ENCODE measurements at places on chromosomes 4 and X.

- H3K27ac ChIP-seq, result no peak overlapping the region
- no peak overlapping the region for H3K4me3 ChIP-seq
- no peaks in the 10 kb centered on the region for H3K4me1 ChIP-seq
- no peaks in the 10 kb centered on the region for H3K27me3 ChIP-seq
- H3K36me3 ChIP-seq, result no peaks in the 10 kb centered on the region
- DNase-seq, result no peak
These were observed 20.1 kb downstream of the HMX1 start for GRCh38 chr4:8851321-8852117.

DNA sequence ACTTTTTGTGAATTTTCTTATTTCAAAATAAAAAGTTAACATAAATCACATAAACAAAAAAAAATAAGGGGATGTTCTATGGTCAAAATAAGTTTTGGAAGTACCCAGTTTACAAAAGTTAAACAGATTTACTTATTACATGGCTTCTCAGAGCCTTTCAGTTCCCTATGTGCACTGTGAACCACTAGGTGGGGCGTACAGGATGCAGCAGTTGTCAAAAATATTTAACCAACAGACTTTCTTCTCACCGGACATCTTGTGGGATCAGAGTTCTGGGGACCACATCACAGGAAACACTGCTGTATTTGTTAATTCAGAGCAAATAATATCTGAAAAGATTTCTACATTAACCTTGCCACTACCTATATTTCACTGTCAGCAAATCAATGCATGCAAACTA, 74.1 kb downstream of the SMARCA1 start:
- H3K36me3 ChIP-seq, result no peaks in the 10 kb centered on the region
- no peak overlapping the region for H3K4me3 ChIP-seq
- no peaks in the 10 kb centered on the region for H3K27me3 ChIP-seq
- H3K4me1 ChIP-seq, result no peaks in the 10 kb centered on the region

DNA sequence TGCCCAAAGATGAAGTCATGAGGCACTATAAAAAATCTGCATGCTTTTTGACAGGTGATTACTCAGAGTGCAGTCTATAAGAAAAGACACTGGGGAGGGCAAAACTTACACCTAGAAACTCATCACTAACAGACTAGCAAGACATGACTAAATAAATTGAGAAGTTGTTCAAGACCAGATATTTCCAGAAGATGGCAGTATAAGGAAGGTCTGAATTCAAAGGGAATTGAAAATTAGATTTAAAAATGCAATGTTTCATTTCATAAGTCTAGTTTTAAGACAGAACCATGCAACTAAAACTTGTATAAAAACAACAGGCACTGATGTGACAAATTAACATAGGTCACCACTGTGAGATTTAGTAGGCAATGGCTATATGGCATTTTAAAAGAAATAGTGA, 232.5 kb upstream of the POF1B start:
- no peak overlapping the region for H3K4me3 ChIP-seq
- no peak overlapping the region for H3K27ac ChIP-seq
- H3K27me3 ChIP-seq, result no peaks in the 10 kb centered on the region

- H3K27me3 ChIP-seq, result no peaks in the 10 kb centered on the region
- H3K27ac ChIP-seq, result no peak overlapping the region
- no peak overlapping the region for H3K4me3 ChIP-seq
- no peaks in the 10 kb centered on the region for H3K4me1 ChIP-seq
- DNase-seq, result no peak
- no peaks in the 10 kb centered on the region for H3K36me3 ChIP-seq
These were observed 270.9 kb upstream of the GRIA3 start for GRCh38 chrX:122913134-122913533.

DNA sequence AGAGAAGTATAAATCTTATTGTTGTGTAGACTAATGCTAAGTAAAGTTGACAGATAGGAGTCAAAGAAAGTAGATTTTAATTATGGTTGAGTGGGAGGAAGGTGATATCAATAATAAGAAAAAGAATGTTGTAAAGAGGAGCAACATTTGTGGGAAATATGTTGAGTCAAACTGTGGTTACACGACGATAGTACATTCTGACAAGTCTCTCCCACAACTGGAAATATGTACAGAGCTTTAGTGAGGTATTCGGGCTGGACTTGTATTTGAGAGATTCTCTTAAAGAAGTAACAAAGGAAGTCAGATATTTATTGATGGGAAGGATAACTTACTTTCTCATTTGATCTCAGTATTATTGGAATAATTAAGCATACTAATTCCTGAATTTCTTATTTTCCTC, 525.3 kb upstream of the MAGEB2 start:
- H3K27ac ChIP-seq, result no peak overlapping the region
- DNase-seq, result no peak
- H3K36me3 ChIP-seq, result no peaks in the 10 kb centered on the region
- no peaks in the 10 kb centered on the region for H3K4me1 ChIP-seq
- H3K4me3 ChIP-seq, result no peak overlapping the region

GRCh38 chr4:70914000-70914399, 11.8 kb downstream of the MOB1B start:
- H3K36me3 ChIP-seq, result no peaks in the 10 kb centered on the region
- no peaks in the 10 kb centered on the region for H3K27me3 ChIP-seq
- H3K27ac ChIP-seq, result no peak overlapping the region
- DNase-seq, result no peak
- no peaks in the 10 kb centered on the region for H3K4me1 ChIP-seq

- H3K4me1 ChIP-seq, result no peaks in the 10 kb centered on the region
- H3K4me3 ChIP-seq, result peak overlapping the region; percentile 51
- H3K36me3 ChIP-seq, result no peaks in the 10 kb centered on the region
- H3K27me3 ChIP-seq, result no peaks in the 10 kb centered on the region
These were observed 370.3 kb upstream of the SMIM31 start for GRCh38 chr4:164383358-164384220.

DNA sequence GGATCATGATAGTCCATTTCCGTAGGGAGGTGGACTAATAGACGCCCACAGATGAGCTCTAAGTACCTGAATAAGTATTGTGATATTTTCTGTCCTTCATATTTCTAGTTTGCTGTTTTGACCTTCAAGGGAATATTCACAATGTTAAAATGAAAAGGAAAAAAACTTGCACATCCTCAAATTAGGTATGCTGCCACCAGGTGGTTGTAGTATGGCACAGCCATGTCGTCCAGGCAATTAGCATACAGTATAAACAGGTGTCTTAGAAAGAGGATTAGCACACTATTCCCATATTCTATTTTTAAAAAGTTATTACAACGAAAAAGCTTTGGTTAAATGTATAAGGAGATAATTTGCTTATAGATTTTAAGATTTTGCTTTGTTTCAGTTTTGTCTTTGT, 802.0 kb downstream of the RPA4 start:
- no peaks in the 10 kb centered on the region for H3K4me1 ChIP-seq
- DNase-seq, result no peak
- no peak overlapping the region for H3K27ac ChIP-seq
- no peaks in the 10 kb centered on the region for H3K36me3 ChIP-seq

DNA sequence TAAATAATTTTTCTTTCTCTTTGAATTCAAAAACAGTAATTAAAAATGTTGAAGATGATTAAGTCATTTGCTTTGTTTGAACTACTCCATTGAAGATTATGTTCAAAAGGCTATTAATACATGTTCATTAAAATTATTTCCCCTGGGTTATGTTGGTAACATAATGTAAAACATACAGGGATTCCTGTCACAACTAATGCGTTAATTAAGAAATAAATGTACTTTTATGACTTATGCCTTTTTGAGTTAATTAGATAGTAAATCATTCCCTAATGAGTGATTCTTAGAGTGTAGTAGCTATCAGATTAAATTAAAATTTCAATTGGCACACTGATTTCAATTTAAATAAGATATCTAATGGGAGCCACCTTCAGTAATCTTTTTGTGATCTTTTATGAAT, 549.1 kb downstream of the ANKRD50 start:
- no peak overlapping the region for H3K27ac ChIP-seq
- DNase-seq, result no peak
- H3K27me3 ChIP-seq, result no peaks in the 10 kb centered on the region
- no peaks in the 10 kb centered on the region for H3K4me1 ChIP-seq

GRCh38 chr4:140448830-140449229, 21.4 kb upstream of the CLGN start:
- no peaks in the 10 kb centered on the region for H3K4me1 ChIP-seq
- no peaks in the 10 kb centered on the region for H3K27me3 ChIP-seq
- H3K4me3 ChIP-seq, result no peak overlapping the region
- DNase-seq, result no peak
- H3K27ac ChIP-seq, result no peak overlapping the region
- no peaks in the 10 kb centered on the region for H3K36me3 ChIP-seq

DNA sequence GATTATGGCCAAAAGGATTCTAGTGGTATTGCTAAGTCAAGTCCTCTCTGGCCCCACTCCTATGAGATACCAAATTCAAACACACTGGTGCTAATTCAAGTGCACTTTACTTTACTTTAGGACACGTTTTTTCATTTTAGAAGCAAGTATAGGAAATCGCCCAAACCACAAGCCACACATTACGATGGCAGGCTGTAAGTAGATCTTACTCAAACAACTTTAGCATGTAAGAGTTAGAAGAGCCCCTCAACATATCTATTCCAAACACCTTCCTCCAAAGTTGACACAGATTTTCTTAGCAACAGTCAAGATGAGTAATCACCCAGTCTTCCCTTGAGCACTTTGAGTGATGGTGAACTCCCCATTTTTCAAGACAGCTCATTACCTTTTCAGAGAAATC, 43.6 kb downstream of the DRD5 start:
- H3K27ac ChIP-seq, result no peak overlapping the region
- no peak for DNase-seq
- no peaks in the 10 kb centered on the region for H3K27me3 ChIP-seq
- no peaks in the 10 kb centered on the region for H3K36me3 ChIP-seq

DNA sequence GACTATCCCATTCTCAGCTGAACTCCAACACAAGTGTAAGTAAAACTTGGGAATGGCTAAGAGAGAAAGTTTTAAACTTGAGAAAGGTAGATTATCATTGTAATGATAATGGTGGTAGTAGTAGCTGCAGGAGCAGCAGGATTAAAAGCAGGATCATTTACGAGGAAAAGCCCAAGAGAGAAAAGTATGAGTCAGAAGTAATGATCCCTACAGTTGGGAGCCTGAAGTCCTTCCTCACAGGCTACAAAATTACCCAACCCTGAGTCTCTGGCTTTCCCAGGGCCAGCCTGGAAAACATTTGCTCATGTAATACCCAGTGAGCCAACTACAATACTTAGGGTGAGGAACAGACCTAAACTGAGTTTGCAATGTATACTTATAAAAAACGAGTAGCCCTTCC, 4.4 kb upstream of the PRDM8 start:
- H3K27ac ChIP-seq, result no peak overlapping the region
- peaks cover 18% of the 10 kb centered on the region for H3K27me3 ChIP-seq
- no peak overlapping the region for H3K4me3 ChIP-seq

DNA sequence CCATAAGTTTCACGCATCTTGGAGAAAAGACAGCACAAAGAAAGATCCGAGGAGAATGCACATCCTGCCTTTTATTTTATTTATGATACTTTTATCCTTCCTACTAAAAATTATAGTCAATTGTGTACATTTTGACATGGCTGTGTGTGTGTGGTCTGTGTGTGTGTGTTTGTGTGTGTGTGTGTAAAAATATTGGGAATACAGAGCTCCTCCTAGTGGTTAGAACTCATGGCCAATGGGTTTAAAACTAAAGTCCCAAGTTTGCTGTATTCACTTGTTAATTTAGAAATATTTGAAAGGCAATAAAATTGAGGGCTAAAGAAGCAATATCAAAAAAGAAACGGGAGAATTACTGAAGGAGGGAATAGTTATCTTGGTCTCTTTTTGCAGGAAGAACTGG, 47.5 kb downstream of the NKX6-1 start:
- no peak for DNase-seq
- no peaks in the 10 kb centered on the region for H3K4me1 ChIP-seq
- H3K36me3 ChIP-seq, result no peaks in the 10 kb centered on the region
- H3K27ac ChIP-seq, result no peak overlapping the region
- no peaks in the 10 kb centered on the region for H3K27me3 ChIP-seq

DNA sequence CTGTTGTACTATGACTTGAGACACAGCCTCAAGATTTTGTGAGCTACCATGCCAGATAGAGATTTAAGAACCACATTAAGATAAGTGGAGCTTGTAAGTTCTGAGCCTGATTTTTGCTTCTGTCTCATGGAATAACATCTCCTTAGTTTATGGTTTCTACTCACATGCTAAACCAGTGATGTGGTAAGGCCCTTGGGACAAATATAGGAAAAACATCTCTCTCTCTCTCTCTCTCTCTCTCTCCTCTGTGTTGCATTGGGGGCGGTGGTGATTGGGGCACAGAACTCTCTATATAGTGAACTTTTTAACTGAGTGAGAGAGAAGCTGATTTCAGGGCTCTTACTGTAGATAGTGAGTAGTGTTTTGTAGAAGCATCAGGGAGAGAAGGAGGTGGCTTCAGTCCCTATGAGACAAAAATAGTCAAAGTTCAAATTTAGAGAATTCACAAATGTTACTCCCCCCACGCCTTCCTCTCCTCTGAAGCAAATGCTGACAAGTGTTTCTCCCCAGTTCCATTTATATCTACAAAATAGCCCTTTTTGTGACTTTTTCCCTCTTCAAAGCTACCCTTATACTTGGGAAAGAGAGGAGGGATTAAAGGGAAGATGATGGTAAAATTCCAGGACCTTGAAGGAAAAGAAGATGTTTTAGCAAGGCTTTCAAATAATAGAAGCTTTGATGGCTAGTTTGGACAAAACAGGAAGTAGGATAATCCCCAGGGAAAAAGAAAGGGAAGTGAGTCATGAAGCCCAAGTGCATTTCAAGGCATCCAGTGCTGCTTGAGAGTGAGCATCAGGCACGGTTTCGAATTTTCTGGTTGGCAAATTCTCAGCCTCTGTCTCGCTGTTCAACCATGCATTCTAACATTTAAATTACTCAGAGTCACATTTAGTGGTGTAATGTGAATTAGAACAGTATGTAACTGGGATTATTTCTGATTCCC, 134.3 kb upstream of the AP1S2 start:
- H3K4me3 ChIP-seq, result no peak overlapping the region
- H3K36me3 ChIP-seq, result no peaks in the 10 kb centered on the region
- peak overlapping the region; percentile 19 for H3K27ac ChIP-seq
- no peaks in the 10 kb centered on the region for H3K27me3 ChIP-seq
- H3K4me1 ChIP-seq, result no peaks in the 10 kb centered on the region
